AG04449 (cell line): ENCODE measurements at places on chromosomes 4 and X.

- DNase-seq = no peak
Measured at GRCh38 chrX:134181275-134181660, 55.7 kb upstream of the CCDC160 start.

DNA sequence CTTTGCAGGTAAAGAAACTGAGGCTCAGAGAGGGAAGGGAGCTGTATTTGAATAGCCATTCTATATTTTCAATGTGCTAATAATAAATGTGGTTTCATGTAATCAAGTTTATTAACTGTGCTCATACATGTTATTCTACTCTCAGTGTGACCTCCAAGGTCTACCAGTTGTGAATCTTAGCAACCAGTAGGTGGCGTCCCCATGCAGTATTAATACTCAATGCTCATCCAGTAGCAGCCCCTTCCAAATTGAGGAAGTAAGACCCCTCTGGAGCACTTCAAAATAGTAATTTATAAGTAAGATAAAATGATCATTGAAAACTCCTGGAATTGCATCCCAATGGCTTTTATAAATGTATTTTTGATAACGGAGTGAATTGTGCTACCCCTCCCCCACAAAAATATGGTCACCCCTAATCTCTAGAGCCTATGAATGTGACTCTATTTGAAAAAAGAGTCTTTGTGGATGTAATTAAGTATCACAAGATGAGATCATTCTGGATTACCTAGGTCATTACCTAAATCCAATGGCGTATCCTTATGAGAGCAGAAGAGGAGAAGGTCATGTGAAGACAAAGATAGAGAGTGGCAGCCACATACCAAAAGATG is 20.4 kb upstream of the SEPSECS start:
- no peak for DNase-seq

- no peak for DNase-seq
Measured at GRCh38 chr4:89563431-89563830, 255.8 kb upstream of the GPRIN3 start.

DNA sequence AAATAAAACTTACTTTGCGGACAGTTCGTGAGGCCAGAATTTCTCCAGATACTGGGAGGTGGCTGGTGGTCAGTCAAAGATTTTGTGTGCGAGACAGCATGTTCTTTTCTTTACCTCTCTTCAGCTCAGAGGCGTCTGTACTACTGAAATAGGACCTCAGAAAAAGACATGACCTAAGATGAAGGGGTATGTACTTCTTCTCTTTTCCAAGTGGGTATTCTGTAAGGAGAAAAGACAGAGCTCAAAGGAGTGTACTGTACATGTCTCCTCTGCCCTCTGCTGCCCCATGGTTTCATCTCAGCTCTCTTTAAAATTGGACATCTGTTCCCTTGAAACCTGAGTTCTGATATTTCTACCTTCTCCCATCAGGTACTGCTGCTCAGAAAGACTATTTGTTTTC is 38.1 kb downstream of the SEPTIN11 start:
- no peak for DNase-seq

- DNase-seq = no peak
Measured at GRCh38 chr4:176432811-176433540, 113.2 kb downstream of the SPCS3 start.
